ENCODE measurements at places on chromosomes 2 and 18.
A peak's percentile ranks its signal among the peaks of the same experiment; 100 is the strongest.

DNA sequence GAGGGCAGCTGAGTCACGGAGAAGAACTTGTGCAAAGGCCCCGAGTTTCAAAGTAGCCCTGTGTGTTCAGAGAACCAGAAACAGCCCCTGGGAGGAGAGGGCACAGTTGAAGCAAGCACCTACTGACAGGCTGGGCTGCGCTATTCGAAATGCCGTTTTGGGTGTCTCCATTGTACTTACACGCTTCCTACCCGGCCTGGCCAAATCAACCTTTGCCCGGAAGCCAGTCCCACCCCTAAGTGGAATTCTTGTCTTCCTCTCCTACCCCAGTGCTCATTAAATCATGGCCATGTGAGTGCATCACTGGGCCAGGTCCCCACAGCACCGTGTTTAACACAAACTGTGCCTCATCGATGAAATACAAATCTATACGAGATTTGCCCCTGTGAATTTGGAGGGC is 6.0 kb downstream of the DIPK1C start:
- no peak for DNase-seq

- no peak for DNase-seq
These were observed 164.7 kb downstream of the MREG start for GRCh38 chr2:215848698-215849097.

GRCh38 chr18:23253630-23254029 is 118.3 kb downstream of the CABLES1 start:
- DNase-seq = no peak

- no peak for DNase-seq
These were observed 21.6 kb downstream of the STON1 start for GRCh38 chr2:48551548-48551947.

- DNase-seq = no peak
These were observed 329.3 kb downstream of the ETAA1 start for GRCh38 chr2:67726416-67726815.

GRCh38 chr2:56369316-56369715 is 185.5 kb downstream of the CCDC85A start:
- no peak for DNase-seq

DNA sequence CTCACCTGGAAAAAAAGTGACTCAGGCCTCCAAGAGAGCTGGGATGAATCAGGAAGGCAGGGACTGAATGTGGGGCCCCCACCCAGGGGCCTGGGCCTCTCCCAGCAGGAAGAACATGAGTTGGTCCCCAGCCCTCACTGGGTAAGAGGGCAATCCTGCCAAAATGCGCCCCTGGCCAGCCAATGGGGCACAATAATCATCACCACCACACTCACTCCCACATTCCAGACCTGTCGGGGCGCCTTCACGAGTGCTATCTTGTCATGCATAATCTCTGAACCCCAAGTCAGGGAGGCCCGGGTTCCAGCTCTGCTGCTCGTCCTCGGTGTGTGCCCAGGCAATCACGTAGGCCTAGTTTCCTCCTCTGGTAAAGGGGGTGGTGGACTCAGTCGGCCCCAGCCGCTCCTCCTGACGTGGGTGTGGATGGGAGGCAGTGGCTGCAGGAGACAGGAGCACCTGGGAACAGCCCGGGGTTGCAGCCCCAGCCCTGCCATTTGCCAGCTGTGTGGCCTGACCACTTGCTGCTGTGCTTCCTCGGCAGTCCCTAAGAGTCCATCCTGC is 115.1 kb downstream of the CYP26B1 start:
- no peak for DNase-seq

GRCh38 chr2:227450926-227451654 is 20.9 kb upstream of the AGFG1 start:
- DNase-seq = no peak

- no peak for DNase-seq
These were observed 6.0 kb upstream of the SLC39A10 start for GRCh38 chr2:195651046-195651445.

DNA sequence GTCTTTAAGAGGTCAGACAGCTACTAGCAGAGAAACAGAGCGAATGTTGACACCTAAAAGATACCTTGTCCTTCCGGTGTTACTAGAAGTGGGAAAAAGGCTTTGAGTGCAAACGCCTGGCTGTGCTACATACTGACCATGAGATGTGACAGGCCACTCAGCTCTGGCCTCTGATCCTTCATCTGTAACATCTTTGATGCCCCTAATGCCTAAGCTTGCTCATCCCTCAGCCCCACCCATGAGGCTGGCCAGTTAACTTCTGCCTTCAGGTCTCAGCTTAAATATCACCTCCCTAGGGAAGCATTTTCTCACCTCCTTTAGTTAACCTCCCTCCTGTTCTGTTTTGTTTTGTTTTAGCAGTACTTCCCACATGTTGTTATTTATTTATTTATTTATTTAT is 15.9 kb downstream of the EPAS1 start:
- no peak for DNase-seq

GRCh38 chr2:42754021-42754775 is 9.7 kb downstream of the OXER1 start:
- DNase-seq = peak; percentile 45

GRCh38 chr2:188631037-188631809 is 339.5 kb downstream of the GULP1 start:
- no peak for DNase-seq

GRCh38 chr2:10717628-10718027 is 3.8 kb upstream of the ATP6V1C2 start:
- no peak for DNase-seq

- DNase-seq = no peak
These were observed 193.7 kb downstream of the SLC39A10 start for GRCh38 chr2:195850764-195851163.

DNA sequence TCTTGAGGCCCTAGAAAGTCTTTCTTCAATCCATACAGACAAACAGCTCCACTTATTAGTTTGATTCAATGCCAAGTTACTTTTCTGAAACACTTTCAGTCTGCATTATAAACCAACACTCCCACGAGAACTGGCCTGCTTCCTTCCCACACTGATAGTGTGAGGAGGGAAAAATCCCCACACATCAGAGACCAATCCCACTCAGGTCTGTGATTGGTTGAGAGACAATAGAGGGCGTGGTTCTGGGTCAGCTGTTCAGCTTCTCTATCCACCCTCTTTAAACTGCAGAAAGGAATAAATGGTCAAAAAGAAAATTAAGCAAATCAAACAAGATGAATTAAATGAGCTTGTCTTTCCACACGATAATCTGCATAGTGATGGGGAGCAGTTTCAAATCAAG is 152.5 kb downstream of the NRP2 start:
- DNase-seq = no peak
